ENCODE measurements at places on chromosomes 1 and 21.

DNA sequence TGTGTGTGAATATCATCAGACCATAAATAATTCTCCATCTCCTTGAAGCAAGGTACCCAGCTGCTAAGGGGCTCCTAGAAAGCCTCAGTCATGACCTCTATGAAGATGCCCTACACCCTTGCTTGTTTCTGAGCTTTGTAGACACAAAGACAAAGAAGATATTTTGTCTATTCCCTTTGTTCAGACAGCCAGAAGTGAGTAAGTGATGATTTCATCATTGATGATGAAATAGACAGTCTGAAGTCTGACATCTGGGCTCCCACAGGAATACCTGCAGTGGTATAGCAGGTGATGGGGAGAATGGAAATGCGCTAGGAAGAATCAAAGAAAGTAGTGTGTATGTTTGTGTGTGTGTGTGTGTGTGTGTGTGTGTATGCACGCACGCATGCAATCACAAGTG, 82.2 kb upstream of the DPT start:
- no peak for DNase-seq

- DNase-seq: no peak
These were observed 36.5 kb downstream of the SCCPDH start for GRCh38 chr1:246760422-246761347.

- DNase-seq: no peak
These were observed 2.9 kb downstream of the RUNX1 start for GRCh38 chr21:35046263-35046624.

DNA sequence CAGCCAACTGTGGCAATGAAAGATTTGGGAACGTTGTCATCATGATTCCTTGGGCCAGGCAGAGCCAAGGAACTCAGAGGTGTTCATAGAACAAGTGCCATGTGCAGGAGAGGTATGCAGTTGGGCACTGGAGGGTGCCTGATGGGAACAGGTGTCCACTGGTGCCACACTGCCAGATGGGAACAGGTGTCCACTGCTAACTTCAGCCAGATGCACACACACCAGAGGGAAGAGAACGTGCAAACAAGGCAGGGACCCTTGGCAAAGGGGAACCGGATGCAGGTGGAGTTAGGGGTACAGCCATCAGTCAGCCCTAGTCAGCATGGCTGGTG, 13.5 kb downstream of the OLFML2B start:
- DNase-seq: no peak

DNA sequence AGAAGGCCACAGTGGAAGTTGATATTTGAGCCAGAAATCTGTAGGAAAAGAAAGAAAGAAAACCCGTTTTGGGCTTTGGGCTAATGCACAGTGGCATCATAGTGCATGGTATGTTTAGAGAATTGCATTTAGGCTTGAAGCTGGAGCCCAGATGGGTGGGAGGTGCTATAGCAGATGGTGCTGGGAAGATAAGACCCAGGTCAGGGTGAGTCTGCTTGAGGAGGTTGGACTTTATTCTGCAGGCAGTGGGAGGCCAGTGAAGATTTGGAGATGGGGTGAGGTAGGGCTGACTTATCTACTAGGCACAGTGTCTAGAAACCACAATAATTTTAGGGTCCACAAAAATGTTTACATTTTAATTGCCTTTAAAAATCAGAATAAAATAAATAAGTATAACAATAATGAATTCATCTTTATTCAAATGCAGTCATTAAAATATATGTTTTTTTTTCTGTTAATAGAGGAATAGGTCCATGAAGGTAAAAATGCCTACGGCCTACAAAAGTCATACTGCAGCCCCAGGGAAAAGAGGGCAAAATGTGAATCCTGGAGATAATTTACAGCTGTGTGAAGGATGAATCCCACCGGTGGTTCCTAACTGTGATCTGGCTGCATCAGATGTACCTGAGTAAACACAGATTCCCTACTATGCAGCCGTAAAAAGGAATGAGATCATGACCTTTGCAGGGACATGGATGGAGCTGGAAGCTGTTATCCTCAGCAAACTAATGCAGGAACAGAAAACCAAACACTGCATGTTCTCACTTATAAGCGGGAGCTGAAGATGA, 8.7 kb downstream of the DNAJC6 start:
- DNase-seq: no peak
